Daoy (cell line): ENCODE measurements at places on chromosomes 5 and 9. TPM values are rescaled to one million over a fixed set of nuclear protein-coding genes. Genes with fewer than 3 reads are reported as not detected.

HCN1 gene
- total RNA-seq, result not detected in 2 replicates

SHROOM1 gene
- total RNA-seq, result 8.2 and 8.3 TPM in 2 replicates

GRCh38 chr9:111431684-111432083, 52.5 kb downstream of the ECPAS start:
- no peak for DNase-seq

DNA sequence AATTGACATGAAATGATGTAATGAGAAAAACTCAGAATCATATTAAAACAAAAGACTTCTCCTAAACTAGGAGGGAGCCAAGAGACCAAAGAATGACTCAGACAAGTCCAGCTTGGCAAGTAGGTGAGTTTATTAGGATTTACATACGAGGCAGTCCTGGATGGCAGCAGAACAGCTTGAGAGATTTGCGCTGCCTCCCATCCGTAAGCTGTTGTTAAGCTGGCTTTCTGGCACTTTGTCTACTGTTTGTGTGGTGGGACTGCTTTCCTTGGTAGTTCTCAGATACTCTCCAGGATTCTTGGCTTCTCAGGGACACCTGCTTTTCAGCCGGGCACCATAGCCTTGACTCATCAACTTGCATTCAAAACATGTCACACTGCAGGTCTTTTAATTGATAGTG, 57.6 kb downstream of the COX7C start:
- no peak for DNase-seq

DNA sequence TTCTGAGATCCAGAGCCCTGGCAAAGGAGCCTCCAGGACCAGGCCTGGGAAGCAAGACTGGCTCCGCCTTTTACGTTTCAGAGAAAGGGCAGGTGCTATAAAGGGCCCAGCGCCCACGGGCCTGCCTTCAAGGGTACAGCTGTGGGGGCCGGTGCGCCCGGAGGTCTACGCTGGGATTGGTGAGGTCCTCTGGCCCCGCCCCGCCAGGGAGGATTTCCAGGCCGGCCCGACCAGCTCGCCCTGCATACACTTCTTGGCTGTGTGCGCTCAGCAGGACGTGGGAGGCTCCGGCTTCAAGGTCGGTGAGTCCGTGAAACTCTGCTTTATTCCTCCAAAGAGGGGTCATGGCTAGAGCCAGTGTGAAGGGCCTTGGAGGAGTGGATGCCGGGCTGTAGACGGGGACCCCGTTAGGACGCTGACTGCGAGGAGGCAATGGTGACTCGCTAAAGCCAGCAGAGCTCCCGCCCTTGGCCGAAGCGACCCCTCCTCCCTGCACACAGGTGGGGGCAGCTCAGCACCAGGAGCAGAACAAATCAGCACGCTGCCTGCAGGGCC, at the start of gene CKMT2:
CKMT2 (plus strand) TSS at position 243 of the 555 bp plus-strand sequence. CDS start 17,811 bp downstream, outside the sequence.
- no peak for DNase-seq

DNA sequence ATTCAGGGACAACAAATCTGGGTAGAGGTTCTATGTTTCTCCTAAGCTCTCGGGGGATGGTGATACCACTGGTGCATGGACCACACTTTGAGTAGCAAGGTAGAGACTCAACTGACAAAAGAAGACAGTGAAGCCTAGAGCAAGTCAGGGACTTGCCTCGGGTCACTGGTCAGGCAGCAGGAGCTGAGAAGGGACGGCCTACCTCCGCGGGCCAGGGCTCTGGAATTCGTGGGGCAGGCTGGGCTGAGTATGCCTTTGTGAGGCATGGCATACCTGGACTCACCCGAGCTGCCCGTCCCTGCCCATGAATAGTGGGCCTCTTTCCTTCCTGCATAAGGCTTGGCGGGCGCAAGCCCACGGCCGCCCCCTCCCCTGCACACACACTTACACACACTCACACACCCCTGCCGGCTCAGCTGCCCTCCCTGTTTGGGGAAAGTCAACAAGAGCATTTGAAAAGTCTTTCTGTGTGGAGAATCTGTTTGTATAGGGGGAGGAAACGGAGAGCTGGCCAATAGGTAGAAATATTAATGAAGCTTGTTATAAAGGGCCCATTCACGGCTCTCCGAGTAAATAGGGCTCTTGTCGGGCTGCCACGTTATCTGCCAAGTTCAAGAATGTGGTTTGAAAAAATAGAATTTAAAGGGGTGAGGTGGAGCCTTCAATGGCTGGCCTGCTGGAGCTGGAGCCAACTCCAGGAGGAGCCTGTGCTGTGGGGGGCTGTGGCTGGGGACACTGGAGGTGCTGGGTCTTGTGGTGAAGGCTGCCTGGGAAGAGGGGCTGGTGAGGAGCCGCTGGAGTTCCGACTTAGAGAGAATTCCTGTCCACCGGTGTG, 19.1 kb upstream of the KIF12 start:
- DNase-seq, result no peak

GRCh38 chr5:163789870-163790269, 284.5 kb downstream of the MAT2B start:
- no peak for DNase-seq

DNA sequence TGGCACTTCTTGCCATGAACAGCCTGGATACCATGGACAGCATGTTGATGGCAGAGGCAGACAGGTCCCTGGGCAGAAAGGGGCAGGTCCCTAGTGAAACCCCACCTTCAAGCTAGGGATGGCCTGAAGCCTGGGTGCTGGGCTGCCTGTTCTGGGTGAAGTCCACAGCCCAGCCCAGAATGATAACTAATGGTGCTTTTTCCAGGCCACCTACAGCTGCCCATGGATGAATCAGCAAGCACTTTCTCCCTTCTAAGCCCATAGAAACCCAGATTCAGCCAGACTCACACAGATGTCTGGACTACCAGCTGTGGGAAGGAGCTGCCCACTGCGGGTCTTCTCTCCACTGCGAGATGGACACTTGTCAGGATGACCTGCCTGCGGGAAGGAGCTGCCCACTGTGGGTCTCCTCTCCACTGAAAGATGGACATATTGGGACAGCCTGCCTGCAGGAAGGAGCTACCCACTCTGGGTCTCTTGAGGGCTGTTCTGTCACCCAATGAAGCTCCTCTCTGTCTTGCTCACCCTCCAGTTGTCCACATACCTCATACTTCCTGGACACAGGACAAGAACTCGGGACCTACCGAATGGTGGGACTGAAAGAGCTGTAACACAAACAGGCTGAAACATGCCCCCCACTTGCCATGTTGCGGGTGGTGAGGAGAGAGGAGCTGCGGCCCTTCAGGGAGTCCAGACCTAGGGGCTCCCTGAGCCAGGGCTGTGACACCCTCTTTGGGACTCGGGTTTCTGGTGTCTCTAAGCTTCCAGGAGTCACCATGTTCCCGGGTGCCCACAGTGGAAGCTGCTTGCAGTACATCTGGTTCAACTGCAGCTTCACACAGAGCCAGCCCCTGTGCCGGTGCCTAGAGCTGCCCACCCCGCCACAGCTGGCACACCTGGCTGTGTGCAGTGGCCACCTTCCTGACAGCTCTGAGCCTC, 60.7 kb upstream of the SYNPO start:
- DNase-seq, result no peak
